ENCODE measurements at places on chromosomes 16 and 17.

DNA sequence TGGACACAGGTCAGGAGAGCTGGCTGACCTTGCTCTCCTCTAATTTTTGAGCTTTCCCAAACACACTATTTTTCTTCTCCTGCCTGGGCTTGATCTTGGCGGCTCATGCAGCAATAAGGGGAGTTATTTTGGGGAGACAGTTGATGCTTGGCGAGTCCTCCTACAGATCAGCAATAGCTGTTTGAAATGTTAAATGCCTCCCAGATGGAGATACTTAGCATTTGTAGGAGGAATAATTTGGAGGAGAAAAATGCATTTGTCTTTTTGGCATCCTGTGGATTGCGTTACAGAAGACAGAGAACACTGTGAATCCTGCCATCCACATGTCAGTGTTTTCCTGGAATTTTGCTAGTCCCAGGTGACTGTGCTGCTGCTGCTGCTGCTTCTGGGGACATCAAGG, 328.0 kb upstream of the XYLT1 start:
- no peak for DNase-seq

GRCh38 chr16:27699540-27699939, 149.6 kb downstream of the KATNIP start:
- DNase-seq = no peak

DNA sequence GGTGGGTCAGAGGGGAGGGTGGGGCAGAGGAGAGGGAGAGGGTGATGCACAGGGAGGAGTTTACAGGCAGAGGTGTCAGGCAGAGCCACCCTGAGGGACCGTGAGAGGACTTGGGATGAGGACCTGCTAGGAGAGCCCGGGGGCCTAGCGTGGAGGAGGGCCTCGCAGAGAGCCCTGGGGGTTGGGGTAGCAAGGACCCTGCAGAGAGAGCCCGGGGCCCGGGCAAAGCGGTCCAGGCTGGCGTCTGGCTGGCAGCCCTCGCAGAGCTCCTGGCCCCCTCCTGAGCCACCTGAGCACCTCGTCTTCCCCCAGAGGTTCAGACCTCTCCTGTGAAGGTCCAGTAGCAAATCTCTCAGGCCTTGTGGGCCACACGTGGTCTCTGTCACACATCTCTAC, 42.0 kb upstream of the ZNF469 start:
- no peak for DNase-seq

DNA sequence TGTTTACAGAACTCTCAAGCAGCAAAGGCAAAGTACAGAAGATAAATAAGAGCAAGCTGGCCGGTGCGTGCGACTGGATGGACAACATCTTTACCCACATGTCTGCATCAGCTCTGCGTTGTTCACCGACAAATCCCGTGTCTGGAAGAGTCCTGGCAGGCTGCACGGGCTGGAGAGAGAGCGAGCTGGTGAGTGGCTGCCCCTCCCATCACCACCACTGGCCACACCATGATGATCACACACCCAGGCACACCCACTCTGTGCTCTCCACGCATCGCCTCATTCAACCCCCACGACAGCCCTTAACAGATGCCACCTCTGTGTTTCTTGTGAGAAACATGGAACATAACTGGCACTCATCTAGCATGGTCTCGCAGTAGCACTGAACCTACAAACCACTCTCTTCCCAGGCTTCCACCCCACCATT, 59.2 kb downstream of the ANKRD11 start:
- DNase-seq = no peak

- no peak for DNase-seq
Observed at GRCh38 chr16:85718682-85719081, 29.9 kb upstream of the GINS2 start.

DNA sequence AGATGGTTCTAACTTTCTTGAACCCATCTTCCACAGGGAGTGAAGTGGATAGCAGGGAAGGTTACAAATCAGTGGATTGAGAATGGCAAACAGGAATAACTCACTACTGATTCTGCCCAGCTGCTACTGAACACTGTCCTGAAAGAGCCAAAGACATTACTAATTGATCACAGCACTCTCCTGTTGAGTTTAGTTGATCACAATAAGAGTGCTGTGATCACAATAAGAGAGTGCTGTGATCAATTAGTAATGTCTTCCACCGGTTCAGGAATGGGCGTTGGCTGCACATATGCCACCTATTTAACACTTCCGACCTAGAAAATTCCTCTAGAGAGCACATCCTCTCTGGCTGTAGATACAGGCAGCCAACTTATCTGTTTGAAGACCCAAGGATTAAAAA, 11.4 kb downstream of the CFAP97D1 start:
- no peak for DNase-seq

- DNase-seq = no peak
Observed at GRCh38 chr17:78345791-78346494, 13.9 kb downstream of the SOCS3 start.

- DNase-seq = no peak
Observed at GRCh38 chr17:74343526-74344284, 17.7 kb downstream of the KIF19 start.

DNA sequence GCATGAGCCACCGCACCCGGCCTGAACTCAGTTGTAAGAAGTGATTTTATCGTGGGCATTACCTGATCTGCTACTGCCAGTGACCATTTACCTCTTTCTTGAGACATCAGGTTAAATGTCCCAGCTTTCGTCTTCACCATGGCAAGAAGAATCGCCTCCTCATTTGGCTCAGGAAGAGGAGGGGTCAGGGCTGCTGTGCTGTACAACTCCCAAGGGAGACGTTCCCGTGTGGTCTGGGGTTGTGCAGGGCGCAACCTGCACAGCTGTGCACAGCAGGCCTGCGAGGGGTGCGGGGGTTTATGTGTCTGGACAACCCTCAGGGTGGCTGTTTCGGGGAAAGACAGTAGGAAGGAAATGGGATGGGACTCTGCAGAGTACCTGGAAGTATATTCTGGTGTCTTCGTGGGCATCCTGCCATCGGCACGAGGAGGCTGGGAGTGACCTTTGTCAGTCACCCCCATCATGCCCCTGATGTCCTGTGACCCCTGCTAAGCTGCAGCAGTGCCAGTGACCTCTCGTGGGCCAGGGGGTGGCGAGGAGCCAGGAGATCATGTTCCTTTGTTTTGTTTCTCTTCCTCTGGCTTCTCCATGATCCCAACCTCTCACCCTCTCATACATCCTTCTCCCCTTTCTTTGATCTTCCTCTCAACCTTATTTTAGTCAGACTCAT, 27.3 kb downstream of the CIBAR2 start:
- no peak for DNase-seq

DNA sequence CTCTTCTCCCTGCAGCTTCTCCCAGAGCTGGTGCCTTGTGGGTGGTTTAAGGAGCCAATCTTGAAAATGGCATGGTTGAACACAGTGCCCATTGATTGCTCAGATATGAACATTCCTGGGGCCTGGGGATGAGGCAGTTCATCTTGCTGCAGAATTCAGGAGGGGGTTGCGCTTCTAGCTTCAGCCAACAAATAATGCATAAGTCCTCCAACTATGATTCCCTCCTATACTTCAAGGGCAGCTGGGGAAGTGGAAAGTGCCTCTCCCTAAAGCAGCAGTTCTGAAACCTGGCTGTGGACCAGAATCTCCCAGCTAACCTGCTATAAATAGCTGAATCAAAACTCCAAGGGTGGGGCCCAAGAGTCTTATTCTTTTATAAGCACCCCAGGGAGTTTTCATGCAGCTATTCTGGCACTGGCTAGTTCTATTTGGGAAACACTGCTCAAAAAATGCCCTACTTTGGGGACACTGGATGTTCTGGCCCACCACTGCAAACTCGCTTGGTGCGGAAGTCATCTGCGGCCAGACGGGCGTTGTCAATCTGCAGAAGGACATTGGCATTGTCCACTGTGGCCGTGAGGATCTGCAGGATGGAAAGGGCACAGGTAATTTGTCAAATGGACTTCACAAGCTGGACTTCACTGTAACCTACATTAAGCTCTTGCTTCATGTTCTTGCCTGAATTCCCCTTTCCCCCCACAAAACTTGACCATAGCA, 130.3 kb downstream of the CCDC144A start:
- DNase-seq = no peak

DNA sequence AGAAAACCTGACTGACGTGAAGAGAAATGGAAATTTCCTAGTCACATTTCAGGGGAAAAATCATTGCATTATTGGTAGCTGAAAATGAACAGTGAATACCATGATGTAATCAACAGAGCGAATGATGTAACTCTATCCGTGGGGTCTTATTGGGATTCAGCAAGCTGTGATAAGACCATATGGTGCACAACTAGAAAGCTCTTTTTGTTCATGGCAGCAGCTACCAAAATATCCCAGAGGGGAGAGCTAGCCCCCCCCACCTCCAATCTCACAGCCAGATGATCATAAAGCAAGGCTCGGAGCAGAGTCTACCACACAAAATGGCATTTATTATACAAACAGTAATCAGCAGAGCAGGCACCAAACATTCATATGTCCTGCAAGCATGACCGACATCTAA, 22.2 kb upstream of the DNAH17 start:
- no peak for DNase-seq

GRCh38 chr17:50609380-50610074, 25.2 kb upstream of the ABCC3 start:
- DNase-seq = no peak

DNA sequence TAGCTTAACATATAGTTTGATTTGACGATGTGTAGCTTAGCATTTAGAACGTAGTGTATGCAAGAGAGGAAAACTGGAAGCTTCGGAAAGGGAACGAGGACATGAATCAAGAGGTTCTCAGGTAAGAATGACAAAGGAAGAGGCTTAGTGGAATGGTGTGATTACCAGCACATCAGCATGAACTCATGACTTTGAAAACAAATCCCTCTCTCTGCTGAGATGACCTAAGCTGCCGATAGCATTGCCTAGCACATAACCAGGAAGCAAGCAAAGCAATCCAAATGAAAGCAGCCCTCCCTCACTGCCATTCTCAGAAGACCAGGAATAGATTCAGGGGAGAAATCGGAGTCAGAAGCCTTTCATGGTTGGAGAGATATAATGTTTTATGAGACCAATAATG, 51.3 kb upstream of the CCL1 start:
- no peak for DNase-seq

Measured in naive thymus-derived CD4-positive, alpha-beta T cell (primary cell).